ENCODE measurements at places on chromosomes 12 and 14.

DNA sequence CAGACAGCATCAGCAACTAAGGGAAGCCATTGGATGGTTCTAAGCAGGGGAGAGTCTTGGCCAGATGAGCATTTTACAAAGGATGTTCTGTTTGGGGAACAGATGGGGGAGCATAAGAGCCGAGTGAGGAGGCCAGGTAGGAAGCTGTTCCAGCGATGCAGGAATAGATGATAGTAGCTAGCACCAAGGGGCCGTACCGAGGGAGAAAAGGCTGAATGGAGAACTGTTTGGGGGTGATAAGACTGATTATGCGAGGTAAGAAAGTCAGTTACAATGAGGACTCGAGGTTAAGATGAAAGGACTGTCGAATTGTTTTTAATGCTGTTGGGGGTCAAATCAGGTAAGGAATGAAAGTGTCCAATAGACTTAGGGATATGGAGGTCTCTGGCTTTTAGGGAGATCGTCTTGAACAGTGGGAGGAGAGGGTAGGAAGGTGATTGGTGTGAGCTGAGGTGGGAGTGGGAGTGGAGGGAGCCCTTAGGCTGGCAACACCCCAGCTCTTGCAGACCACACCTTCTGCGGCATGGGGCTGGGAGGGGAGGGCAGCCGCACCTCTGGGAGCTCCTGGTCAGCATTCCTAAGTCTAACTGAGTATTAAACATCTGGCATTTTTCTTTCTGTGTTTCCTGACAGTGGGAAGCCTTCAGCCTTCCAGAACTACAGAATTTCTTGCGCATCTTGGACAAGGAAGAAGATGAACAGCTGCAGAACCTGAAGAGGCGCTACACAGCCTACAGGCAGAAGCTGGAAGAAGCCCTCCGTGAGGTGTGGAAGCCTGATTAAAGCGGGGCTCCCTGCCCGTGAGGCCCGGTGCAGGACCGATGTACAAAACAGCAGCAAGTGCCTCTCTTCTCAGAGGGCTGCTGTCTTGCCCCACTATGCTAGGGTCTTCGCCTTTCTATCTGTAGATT lies 64.8 kb downstream of the GNS start:
- no peak overlapping the region for H3K4me3 ChIP-seq
- H3K36me3 ChIP-seq: peaks cover 2% of the 10 kb centered on the region
- no peaks in the 10 kb centered on the region for H3K27me3 ChIP-seq
- no peak for DNase-seq
- peak overlapping the region; percentile 31 for H3K27ac ChIP-seq

DNA sequence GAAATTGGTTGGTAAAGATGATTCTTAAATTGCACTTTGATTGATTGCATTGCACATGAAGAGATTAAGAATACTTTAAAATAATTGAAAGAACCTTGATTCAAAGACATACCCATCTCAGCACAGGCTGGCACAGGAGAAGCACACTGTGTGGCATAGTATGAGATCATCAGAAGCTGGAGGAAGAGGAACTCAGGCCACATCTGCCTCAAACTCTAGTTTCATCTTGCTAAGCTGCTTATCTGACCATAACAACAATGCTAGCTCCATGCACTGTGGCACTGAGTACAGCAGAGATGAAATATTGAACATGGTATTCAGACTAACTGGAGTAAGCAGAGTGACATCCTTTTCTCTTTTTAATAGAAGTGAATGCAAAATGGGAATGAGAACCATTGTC lies 99.1 kb downstream of the TBC1D30 start:
- no peak for DNase-seq
- H3K27ac ChIP-seq: no peak overlapping the region
- no peaks in the 10 kb centered on the region for H3K4me1 ChIP-seq
- H3K27me3 ChIP-seq: peaks cover 2% of the 10 kb centered on the region

DNA sequence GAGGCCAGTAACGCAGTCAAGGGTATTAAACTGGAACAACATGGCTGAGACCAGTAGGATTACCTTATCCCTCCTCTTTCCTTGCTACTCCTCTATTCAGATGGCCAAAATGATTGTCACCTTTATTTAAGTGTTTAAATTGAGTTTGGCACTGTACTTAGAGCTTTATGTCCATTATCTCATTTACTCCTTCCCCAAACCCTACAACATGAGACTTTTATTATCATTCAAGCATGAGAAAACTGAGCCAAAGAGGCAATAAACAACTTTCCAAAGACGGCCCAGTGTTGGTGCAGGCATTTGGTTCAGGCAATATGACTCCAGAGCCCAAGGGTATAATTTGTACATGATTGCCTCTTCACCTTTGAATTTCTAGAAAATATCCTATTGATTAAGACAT lies 370.9 kb upstream of the KITLG start:
- DNase-seq: no peak
- H3K36me3 ChIP-seq: no peaks in the 10 kb centered on the region
- H3K27ac ChIP-seq: no peak overlapping the region
- no peaks in the 10 kb centered on the region for H3K27me3 ChIP-seq
- H3K4me1 ChIP-seq: peaks cover 20% of the 10 kb centered on the region
- H3K4me3 ChIP-seq: no peak overlapping the region

GRCh38 chr14:21264025-21264801 lies 5.0 kb downstream of the HNRNPC start:
- DNase-seq: no peak
- peak overlapping the region; percentile 92 for H3K4me3 ChIP-seq
- H3K36me3 ChIP-seq: peaks cover 42% of the 10 kb centered on the region
- H3K4me1 ChIP-seq: peaks cover 66% of the 10 kb centered on the region

DNA sequence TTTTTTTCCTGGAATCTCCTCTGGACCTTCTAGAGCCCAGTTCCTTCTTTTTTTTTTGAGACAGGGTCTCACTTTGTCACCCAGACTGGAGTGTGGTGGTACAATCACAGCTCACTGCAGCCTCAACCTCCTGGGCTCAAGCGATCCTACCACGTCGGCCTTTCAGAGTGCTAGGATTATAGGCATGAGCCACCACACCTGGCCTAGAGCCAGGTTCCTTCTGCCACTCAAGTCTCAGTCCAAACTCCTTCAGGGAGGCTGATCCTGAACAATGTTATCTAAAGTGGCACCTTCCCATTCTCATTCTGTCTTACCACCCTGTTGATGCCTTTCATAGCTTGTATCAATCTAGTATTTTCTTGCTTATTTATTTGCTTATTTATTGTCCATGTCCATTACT lies 22.3 kb upstream of the ELK3 start:
- no peaks in the 10 kb centered on the region for H3K27me3 ChIP-seq
- no peak overlapping the region for H3K4me3 ChIP-seq
- H3K4me1 ChIP-seq: no peaks in the 10 kb centered on the region
- H3K27ac ChIP-seq: no peak overlapping the region

DNA sequence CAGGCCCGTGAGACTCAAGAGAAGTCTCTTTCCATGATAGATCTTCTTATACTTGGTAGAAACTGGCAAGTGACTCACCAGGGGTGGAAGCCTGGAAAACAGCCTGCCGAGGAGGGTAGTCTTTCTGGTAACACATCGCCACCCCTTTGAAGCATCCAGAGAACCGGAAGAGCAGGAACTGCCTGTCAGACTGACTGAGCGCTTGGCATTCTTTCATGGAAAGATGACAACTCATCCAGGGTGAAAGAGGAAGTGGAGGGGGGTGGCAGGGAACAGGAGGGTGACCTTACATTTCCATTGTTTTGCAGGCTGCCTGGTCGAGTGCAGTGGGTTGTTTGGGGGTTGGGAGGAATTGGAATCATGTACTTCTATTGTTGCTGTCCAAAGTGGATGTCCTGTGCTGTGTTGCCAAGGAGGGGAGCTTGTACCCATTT lies 34.5 kb downstream of the PRKCH start:
- H3K4me1 ChIP-seq: peaks cover 8% of the 10 kb centered on the region
- no peak for DNase-seq
- no peak overlapping the region for H3K4me3 ChIP-seq
- no peaks in the 10 kb centered on the region for H3K27me3 ChIP-seq
- no peaks in the 10 kb centered on the region for H3K36me3 ChIP-seq
